Head of caudate nucleus (tissue), 42 donors: ENCODE measurements at places on chromosomes 3 and 15.

DNA sequence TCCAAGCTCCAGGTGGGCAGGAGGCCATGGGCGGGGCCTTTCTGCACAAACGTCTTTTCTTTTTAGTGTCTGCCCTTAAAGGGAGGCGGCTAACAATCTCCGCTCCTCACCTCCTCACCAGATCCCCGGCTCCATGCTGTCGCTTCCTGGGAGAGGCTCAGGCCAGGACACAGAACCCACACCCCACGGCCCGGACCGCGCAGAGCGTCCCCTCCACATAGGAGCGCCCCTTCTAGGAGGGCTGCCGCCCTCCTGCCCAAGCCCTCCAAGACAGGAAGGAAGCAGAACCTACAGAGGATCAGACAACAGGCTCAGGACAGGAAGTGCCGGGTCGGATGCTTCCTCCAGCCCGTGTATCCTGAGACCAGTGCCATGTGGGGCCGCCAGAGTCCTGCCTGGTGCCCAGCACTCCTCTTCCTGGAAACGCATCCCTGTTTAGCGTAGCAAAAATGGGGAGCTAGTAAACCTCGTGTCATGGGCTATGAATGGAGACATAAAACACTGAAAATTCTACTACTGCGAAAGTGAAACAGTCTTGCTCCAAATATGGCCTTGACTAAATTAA lies 83.2 kb upstream of the ATP10A start:
- DNase-seq: no peak

DNA sequence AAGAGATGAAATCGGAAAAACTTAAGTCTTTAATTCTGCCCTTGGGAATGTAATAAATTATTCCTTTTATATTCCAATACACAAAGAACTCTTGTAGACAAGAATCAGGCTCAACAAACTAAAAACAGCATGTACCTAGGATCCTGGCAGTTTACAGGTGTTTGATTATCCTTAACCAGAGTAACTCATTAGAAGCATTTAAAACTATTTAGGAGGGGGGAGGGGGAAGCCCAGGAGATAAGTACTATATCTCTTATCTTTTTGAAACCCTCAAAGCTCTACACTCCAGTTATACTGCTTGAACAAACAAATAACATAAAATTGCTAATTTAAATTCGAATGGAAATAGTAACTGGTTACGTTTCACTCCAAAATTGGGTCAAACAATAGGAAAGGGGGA lies 1.9 kb downstream of the CNBP start:
- DNase-seq: no peak

- DNase-seq: no peak
These were observed 4.9 kb upstream of the IFT57 start for GRCh38 chr3:108227131-108227530.

DNA sequence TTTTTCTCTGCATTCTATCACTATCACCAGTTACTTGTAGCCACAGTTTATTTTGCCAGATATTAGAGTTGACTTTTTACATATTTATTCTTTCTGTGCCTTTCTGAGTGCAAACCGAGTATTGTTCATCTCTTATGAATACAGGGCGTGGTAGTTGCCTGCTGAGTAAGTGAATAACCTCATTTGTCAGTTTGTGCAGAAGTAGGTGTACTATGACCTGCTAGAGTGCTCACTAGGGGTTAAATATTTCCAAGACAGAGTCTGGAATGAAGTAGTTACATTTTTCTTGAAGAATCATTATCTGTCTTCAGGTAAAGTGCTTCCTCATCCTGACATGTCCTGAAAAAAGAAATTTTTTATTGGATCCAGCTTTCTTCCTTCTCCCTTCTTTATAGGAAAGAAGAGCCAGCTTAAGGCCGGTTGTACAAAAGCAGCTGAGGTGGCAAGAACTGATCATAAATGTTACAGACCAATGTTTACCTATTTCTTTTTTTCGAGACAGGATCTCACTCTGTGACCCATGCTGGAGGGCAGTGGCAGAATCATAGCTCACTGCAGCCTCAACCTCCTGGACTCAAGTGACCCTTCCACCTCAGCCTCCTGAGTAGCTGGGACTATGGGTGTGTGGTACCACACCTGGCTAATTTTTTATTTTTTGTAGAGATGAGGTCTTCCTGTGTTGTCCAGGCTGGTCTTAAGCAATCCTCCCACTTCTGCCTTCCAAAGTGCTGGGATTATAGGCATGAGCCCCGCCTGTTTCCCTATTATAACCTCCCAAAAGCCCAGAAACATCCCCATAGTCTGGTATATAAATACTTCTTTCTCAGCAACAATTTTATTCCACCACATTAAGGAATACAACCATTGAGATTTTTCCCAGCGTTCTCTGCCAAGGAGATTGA lies 182.5 kb downstream of the TPRG1 start:
- DNase-seq: no peak

DNA sequence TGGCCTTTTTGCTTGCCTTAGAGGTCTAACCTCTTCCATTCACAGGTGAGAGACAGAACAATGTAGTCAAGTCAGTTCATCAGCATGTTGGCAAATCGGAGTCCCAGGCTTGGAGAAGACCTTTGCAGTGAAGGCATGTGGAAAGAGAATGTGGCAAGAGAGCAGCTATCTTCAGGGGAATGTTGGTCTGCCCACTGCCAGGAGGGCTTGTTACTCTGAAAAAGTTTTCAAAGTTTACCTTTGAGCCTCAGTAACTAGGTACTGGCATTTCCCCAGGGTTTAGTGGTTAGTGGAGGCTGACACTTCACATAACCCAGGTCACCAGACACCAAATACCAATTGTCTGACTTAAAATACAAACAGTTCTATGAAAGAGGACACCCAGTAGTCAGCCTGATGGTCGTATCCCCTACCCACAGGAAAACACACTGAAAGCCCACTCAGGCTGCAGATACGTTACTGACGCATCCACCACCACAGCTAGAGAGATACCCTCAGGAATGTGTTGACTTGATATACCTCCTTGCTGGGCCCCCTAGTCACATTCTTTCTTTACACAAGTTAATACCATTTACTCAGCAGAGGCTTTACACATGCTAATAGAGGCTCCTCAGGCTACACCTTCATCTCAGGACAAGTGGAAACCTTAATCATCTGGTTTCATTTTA lies 9.7 kb upstream of the ARID3B start:
- no peak for DNase-seq

- no peak for DNase-seq
These were observed 114.2 kb upstream of the ICE2 start for GRCh38 chr15:60593170-60593478.

DNA sequence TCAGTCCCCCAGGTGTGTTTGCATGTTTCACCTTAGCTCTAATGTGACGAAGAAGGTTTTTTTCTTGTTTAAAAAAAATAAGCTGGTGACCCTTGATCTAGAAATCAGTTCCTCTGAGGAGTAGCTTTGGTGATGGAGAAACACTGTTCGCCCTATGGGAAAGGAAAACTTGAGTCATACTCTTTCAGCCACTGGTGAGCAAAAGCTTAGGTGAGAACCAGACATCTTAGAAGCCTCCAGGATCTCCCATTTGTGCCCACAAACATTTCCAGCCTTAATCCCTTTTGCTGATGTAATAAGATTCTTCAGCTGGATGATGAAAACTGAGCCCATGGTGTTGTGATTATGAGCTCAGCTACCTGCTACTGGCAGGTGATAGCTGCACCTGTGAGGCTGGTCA lies 37.8 kb downstream of the SLC27A2 start:
- no peak for DNase-seq

- DNase-seq: no peak
These were observed 612.1 kb downstream of the VGLL3 start for GRCh38 chr3:86378829-86379228.

DNA sequence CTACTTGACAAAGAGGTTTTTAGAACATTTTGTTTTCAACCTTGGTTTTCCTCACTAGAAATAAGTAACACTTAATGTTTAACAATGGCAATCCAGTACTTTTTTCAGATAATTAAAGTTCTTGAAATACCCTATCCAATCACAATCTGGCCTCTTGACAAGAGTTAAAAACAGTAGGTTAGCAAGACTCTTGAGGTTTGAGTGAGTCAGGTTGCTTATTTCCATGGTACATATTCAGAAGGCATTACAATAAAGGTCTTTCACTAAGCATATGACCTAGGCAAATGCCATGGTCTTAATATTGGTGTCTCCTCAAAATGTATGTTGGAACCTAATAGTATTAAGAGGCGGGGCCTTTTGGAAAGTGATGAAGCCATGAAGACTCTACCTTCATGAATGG lies 5.6 kb downstream of the SUCNR1 start:
- no peak for DNase-seq

- DNase-seq: peak; percentile 42
These were observed 3.1 kb downstream of the GP5 start for GRCh38 chr3:194395778-194396538.

DNA sequence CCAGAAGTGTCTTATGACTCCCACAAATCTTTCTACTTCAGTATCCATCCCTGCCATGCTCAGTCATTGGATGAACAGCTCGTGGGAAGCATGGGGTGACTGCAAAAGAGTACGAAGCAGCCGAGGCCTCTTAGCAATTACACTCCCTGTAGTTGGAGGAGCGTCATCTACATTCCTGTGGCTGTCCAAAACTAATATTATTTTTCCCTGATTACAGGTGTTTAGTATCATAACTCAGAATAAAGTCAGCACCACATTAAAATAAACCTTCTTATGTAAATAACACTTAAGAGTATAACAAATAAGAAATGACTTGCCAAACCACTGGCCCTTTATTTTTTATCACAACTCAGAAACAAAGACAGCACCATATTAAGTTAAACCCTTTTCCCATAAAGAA lies 141.5 kb downstream of the PLOD2 start:
- DNase-seq: no peak

GRCh38 chr3:185655426-185656320 lies 69.6 kb downstream of the SENP2 start:
- DNase-seq: no peak

DNA sequence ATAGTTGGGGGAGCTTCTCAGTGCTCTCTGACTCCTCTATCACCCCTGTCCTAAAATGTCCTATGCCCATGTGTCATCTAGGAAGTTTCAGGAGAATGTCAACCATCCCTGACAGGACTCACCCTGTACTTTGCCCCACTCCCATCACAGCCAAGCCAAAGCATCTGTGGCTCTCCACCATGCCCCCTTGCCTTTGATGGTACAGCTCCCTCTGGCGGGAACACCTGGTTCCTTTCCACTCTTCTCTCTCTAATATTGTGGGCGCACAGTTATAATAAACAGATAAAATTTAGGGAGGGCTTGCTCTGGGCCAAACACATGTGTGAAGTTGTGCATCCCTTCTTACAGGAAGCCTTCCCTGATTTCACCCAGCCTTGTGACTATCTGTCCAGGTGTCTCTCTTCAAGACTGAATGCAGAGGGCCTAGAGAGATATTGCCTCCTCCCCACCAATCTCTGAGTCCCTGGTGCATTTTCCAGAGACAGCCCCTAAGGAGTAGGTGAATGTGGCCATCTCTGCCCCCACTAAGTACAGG lies 62.8 kb downstream of the ISG20 start:
- no peak for DNase-seq

GRCh38 chr15:65867244-65867643 lies 2.0 kb upstream of the RAB11A start:
- DNase-seq: no peak

- no peak for DNase-seq
These were observed 50.1 kb downstream of the UMPS start for GRCh38 chr3:124780356-124780755.

DNA sequence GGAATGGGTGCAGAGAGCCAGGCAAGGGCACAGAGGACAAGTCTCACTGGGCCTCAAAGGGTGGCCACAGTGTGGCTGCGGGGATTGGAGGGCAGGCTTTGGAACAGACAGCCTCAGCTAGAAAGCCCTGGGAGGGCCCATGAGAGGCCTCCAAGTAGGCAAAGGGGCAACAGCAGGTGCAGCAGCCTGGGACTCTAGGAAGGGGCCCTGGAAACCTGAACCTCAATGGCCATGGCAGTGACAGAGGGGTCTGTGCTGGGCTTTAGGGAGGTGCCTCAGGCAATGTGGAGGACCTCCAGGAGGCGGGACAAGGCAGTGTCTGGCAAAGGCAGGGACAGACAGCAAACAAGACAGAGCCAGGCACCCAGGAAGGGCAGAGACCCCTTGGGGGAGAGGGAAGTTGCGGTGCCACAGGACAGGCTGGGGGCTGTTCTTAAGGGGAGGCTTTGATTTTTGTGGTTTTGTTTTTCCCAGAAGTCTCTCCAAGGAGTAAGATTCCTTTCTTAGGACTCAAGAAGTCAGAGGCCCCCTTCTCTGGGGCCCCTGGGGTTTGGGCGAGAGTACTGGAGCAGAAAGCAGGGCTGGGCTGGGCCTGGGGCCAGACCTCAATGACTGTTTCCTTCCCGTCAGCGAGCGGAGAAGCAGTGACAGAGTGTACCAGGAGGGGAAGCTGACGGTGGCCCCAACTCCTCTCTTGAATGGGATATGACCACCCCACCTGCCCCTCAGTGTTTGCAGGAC lies 9.7 kb downstream of the STOML1 start:
- DNase-seq: peak; percentile 65

- DNase-seq: no peak
These were observed 162.3 kb upstream of the NR2E3 start for GRCh38 chr15:71648095-71648494.

GRCh38 chr3:71177375-71177774 lies 406.2 kb downstream of the FOXP1 start:
- no peak for DNase-seq

DNA sequence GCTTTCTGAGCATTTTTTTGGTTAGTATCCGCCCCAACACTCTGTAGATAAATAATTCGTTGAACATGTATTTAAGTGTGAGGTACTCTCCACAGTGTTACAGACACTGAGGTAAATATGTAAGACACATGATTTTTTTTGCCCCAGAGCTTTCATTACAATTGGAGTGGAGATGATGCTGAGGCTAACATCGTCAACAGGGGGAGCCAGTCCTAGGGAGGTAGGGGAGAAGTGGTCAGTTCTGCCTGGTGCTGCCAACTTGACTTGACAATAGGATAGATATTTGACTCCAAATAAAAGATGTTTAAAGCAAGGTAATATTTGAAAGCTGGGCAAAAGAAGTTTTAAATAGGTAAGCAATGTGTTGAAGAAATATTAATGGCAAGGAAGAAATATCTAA lies 295.7 kb downstream of the UNC13C start:
- no peak for DNase-seq

GRCh38 chr15:61159901-61160300 lies 69.2 kb downstream of the RORA start:
- DNase-seq: no peak

DNA sequence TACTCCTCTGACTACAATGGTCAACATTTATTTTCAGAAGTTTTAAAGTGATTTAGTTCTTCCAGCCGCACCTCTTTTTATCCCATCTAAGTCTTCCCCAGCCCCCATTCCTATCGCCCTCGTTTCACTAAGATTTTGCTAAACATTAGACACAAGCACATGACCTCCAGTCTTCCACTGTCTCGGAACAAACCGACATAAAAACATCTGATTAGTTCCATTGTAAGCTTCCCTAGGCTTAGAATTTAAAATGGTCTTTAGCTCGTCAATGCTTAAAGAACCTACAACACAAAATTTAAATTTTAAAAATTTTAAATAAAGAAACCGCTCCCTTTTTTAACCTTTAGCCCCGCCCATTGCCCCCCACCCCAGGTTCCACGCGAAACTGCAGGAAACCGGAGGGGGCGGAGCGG lies 284 bp upstream of the TSC22D2 start:
- DNase-seq: no peak
